ENCODE measurements at places on chromosomes 13 and 19.

DNA sequence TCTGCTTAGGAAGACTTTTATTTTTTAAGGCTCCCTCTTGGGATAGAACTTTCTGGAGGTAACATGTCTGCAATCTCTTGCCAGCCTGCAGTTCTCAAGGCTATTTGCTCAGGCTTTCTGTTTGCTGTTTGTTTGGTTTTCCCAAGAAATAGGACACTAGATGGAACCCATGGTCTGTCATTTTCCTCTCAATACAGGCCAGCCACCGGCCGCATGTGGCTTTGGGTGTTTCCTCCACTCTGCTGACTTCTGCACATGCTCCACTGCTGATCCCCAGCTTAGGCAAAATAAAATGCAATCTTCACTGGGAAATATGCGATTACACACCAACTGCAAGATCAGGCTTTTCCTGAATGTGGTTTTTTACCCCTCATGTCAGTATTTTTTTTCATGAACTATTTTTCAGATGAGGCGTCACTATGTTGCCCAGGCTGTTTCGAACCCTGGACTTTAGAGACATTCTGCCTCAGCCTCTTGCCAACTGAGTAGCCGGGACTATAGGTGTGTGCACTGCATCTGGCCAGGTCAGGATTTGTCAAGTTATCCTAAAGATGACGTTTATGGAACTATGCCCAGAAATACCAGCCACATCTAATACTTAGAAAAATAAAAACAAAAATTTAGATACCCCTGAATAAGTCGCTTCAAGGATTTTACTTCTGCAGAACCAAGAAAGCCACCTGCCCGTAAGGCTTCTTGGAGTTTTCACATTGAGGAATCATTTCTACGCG, 94.3 kb upstream of the PABPC3 start:
- no peak for DNase-seq

DNA sequence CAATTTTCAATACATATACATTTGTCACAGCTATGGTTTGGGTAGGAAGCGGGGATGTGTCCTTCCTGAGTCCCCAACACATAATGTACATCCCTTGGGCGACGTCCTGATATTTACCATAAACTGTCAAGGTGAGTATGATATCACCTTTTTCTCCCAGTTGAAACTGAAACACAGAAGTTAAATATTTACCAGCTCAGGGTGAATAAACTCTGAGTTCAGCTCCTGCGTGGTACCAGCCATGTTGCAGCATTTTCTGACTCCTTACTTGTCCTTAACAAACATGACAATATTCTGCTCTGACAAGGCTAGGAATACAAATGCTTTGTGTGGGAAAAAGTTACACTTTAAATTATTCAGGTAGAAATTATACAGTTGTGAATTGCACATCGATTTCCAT, 294.2 kb downstream of the TEX29 start:
- DNase-seq: no peak

DNA sequence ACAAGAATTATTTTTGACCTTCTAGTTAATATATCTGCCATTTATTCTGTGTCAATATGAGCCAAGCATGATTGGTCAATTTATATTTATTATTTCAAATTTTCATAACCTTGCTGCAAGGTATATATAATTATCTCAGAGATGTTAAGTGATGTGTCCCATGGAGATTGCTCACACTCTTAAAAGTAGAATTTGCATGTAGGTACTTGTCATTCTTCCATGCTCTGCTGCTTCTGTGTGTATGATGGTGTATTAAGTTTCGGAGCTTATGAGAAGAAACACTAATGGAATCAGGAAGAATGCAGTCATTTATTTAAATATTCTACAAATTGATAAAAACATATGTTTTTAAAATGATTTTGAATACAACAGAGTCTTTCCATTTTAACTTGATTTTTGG, 586.8 kb upstream of the MIR17HG start:
- no peak for DNase-seq

DNA sequence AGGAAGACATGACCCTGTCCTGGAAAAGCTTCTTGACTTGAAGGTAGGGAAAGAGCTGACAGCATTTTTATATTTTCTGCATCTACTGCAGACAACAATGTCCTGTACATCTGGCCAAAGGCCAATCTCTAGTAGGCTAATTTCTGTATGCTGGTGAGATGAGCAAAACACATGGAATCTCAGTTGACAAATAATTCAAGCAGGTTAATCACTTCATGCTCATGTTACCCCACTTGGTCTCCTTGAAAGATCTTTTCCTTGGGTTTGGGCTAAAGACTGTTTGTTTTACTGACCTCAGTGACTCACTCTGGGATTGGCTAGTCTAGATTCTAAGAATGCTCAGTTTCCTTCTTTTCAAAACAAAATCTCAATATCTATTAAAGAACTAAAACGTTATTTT, 298.8 kb downstream of the LMO7 start:
- no peak for DNase-seq

DNA sequence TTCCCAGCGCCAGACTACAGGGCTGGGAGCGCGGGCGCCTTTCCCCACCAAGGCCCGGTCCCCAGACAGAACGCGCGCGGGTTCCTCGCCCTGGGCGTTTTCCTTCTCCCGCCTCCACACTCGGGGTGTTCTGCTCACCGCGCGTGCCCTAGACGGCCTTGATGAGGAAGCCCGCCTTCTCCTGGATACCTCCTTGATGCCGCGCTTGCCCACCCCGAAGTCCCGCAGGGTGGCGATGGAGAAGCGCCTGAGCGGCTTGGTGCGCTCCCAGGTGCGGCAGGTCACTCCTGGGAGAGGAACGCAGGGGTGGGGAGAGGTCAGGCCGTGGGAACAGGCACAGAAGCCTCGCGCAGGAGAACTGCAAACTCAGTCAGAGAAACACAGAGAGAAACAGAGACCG, 34.8 kb downstream of the CYP2B6 start:
- DNase-seq: no peak

DNA sequence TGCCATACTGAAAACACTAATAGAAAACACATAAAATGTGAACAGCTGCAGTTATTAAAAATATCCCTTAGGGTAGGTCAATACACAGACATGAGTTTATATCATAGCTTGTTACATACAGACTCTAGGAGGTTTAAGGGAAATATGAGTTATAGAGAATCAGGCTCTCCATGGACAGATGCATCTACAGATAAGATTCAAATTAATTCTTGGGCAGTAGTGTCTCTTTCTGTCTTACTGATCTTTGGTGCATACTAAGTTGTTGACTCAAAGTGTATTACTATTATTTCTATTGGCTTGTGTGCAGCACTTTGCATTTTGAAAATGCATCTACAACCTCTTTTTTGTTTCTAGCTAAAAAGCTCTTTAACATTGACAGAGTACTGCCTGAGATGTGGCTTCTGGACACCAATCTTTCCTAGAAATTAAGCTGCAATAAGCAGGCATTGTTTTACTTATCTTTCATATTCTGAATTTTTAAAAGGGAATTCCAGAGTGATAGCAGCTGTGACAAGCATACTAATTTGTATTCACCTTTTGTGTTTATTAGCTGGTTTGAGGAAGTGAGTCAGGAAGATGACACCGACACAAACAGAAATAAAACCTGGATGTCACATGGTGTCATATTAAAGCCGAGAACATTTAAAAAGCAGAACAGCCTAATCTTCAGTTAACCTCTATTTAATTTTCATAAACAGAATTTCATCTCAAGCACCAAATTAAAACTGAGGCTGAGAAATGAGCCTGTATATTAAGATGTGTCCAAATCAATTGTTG, 399.0 kb downstream of the PCDH9 start:
- no peak for DNase-seq

DNA sequence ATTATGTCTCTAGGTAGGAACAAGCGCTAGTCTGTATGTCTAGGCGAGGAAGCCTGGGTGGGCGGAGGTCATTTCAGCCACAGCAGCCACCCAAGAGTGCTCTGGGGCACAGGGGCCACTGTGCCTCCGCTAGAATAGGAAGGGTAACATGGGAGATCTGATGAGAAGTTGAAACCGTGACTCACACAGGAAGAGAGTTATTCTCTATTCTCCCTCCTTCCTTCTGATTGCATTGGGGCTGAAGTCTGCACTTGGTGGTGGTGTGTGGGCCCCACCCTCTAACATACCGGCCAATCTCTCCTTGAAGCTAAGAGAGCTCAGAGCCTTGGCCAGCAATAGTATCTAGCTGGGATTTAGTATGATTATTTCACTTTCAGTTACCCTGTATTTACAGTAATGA, 20.3 kb upstream of the GGACT start:
- DNase-seq: no peak

- DNase-seq: no peak
These were observed 16.1 kb downstream of the TTYH1 start for GRCh38 chr19:54431255-54431838.

GRCh38 chr19:54616057-54616456, 14.2 kb upstream of the LILRB1 start:
- DNase-seq: no peak

- DNase-seq: no peak
These were observed 38.4 kb upstream of the CSNK1A1L start for GRCh38 chr13:37143911-37144310.

DNA sequence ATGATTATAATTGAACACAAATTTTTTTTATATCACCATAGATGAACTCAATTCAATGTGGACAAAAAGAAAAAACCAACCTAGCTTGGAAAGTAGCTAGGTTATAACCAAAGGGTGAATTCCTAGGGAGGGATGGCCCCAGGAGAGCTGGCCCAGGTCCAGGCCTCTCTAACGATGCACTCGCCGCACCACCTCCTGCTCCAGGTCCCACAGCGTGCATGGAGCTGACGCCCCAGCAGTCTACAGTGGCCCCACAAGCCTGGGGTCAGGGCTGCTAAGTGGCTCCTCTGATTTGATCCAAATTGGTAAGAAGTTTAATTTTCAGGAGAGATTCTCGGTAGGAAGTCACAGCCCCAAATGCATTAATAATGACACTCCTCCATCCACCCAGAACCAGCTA, 48.8 kb downstream of the TSHZ3 start:
- DNase-seq: no peak

- DNase-seq: no peak
These were observed 134.5 kb downstream of the PCDH9 start for GRCh38 chr13:67095621-67096020.

DNA sequence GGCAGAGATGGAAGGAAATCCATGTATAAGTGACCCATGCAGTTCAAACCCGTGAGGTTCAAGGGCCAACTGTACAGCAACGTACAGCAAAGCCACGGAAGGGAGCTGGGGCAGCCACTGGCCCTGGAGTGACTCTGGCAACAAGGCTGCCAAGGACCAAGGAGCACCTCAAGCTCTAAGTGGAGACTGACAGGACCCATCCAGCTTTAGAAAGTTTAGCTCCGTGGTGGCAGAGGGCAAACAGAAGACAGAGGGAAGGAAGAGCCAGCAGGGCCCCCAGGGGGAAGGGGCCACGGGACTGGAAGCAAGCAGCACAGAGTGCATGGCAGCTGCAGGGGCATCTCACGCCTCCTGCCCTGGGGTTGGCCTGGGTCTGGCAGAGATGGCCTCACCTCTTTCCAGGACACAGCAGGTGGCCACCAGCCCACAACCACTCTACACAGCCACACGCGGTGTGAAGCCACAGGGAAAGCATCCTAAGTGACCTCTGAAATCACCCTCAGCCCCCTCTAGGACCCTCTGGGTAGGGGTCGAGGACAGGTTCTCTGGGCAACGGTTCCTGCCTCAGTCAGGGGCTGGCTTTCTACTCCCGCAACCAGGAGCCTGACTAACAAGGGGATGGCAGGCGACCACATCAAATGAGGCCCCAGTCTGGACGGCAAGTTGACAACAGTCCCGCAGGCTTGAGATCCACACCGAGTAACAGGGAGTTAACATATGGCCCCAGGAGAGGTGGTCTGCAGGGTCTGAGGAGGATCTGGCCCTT, 3.8 kb downstream of the MIER2 start:
- DNase-seq: no peak

DNA sequence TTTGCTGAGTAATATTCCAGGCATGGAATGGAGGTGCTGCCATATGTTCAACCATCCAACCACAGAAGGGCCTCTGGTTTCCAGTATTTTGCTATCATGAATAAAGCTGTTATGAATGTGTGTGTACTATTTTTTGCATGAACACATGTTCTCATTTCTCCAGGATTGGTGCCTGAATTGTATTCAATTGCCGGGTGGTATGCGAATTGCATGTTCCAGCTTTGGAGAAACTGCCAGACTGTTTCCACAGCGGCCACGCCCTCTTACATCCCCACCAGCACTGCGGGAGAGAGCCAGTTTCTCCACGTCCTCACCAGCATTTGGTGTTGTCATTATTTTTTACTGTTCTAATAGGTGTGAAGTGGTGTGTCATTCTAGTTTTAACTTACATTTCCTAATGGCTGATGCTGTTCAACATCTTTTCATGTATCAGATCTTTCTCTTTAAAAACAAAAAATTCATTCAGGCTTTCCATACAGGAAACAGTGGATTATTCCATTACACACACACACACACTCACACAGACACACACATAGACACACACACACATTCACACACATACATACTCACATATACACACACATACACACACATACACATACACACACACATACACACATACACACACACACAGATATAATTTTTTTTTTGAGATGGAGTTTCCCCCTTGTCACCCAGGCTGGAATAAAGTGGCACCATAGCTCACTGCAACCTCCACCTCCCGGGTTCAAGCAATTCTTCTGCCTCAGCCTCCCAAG, 154.1 kb downstream of the PTPRS start:
- DNase-seq: no peak

GRCh38 chr13:42561752-42562467, 12.0 kb upstream of the TNFSF11 start:
- no peak for DNase-seq

- no peak for DNase-seq
These were observed 9.4 kb downstream of the BCL3 start for GRCh38 chr19:44757735-44758505.
